Astrocyte (in vitro differentiated cells and primary cell): ENCODE measurements at places on chromosomes 6 and 20. TPM values are rescaled to one million over a fixed set of nuclear protein-coding genes. Genes with fewer than 3 reads are reported as not detected.

GRCh38 chr20:24419786-24420185, 49.6 kb upstream of the SYNDIG1 start:
- no peak for DNase-seq
- H3K27me3 ChIP-seq = peaks cover 4% of the 10 kb centered on the region
- no peak overlapping the region for H3K27ac ChIP-seq
- H3K4me1 ChIP-seq = peaks cover 8% of the 10 kb centered on the region
- no peaks in the 10 kb centered on the region for H3K36me3 ChIP-seq

Gene HLA-G
- total RNA-seq = 0.79 and 0.89 TPM in 2 replicates

Gene KCNK16
- total RNA-seq = not detected in 2 replicates

DNA sequence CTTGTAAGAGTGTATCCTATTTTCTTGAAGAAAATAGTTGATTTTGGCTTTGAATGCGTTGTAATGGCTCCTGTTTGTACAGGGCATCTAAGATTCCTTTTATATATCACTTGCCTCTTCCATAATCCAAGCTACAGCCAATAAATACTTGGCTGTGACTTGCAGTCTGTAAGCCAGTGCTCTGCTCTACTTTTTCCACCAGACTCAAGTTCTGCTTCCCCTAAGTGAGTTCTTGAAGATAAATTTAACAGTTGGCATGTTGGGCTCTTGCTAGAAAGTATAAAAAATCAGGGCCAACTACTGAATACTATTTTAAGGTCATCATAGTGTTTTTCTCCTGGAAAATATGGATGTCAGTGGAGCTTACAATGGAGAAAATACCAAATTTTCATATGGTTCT, 36.5 kb upstream of the SCGN start:
- H3K27me3 ChIP-seq = no peaks in the 10 kb centered on the region
- no peak overlapping the region for H3K4me3 ChIP-seq
- H3K36me3 ChIP-seq = no peaks in the 10 kb centered on the region
- no peaks in the 10 kb centered on the region for H3K4me1 ChIP-seq
- DNase-seq = no peak

DNA sequence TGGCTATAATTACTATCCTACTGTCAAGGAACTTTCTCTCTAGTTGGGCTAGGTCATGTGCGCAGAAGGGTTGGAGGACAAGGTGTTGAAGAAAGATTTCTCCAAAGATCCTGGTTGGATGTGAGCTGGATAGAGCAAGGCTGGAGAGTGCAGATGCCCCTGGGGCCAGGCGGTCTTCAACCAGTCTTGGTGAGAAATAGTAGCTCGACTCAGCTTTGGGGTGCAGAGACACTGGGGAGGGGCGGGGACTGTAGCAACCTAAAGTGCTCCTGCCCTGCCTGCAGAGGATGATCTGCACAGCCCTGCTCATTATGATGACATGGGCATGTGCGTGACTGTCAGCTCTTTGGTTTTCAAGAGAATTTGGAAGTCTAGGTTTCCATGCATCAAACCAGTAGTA, 35.9 kb downstream of the PHACTR3 start:
- DNase-seq = no peak
- H3K36me3 ChIP-seq = no peaks in the 10 kb centered on the region
- no peak overlapping the region for H3K4me3 ChIP-seq

DNA sequence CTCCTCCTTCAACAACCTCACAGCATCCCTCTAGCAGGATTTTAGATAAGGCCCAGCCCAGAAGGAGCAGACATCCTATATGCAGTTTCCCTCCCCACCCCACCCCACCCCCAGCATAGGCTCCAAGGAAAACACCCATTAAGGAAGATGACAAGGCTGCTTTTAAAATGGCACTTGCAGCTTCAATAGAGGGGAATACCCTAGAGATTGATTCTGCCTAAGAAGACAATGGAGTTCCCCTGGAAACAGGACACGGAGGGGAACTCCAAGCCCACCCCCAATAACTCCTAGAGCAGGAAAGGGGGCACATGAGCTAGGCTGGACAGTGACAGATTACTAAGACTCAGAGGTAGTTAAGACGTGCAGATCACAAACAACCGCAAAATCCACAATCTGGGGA, 34.7 kb downstream of the CPNE5 start:
- no peak for DNase-seq
- no peak overlapping the region for H3K4me3 ChIP-seq
- H3K36me3 ChIP-seq = no peaks in the 10 kb centered on the region
- H3K27me3 ChIP-seq = peaks cover 13% of the 10 kb centered on the region
- no peak overlapping the region for H3K27ac ChIP-seq
- no peaks in the 10 kb centered on the region for H3K4me1 ChIP-seq

Gene VWA7
- total RNA-seq = 0.54 and 0.94 TPM in 2 replicates

Gene ANKEF1
- 2.6 and 3.4 TPM in 2 replicates for total RNA-seq

- H3K36me3 ChIP-seq = no peaks in the 10 kb centered on the region
- DNase-seq = no peak
- no peak overlapping the region for H3K27ac ChIP-seq
- no peaks in the 10 kb centered on the region for H3K27me3 ChIP-seq
- H3K4me1 ChIP-seq = no peaks in the 10 kb centered on the region
- H3K4me3 ChIP-seq = no peak overlapping the region
Measured at GRCh38 chr6:169898788-169899480, 147.5 kb downstream of the ERMARD start.

DNA sequence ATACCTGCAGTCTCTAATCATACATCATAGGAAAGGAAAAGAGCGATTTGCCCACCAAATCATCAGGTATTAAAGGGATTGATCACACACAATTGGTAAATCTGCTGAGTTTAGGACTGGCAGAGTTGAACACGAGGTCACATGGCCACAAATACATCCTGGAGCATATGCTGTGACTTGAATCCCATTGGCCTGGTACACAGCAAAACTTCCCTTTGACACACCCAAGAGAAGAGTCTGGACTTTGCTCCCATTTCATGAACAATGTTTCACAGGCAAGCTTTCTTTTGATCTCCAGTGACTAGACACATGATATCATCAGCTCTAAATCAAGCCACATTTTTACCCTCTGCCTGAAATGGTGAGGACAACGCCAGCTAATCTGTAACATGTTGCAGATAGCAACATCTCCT, 117.9 kb downstream of the ISM1 start:
- no peak for DNase-seq
- H3K27me3 ChIP-seq = no peaks in the 10 kb centered on the region
- no peak overlapping the region for H3K27ac ChIP-seq
- no peaks in the 10 kb centered on the region for H3K4me1 ChIP-seq
- no peak overlapping the region for H3K4me3 ChIP-seq
- H3K36me3 ChIP-seq = no peaks in the 10 kb centered on the region

DNA sequence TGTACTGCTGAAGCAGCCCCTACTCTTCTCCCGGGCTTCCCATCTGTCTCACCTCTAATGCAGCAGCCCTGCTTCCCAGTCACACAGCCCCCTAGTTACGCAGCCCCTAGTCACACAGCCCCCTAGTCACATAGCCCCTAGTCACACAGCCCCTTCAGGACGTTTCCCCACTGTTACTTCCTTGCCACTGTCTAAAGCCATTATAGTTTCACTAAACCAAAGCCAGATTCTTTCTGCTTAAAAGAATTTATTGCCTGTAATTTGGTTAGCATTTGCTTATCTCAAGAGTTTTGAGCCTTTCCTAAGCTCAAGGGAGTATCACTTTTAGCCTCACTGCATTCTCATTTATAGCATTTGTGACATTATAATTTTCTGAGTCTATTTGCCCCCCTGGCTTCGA, 127.9 kb downstream of the LMBRD1 start:
- H3K27ac ChIP-seq = no peak overlapping the region
- H3K36me3 ChIP-seq = no peaks in the 10 kb centered on the region
- no peak for DNase-seq

DNA sequence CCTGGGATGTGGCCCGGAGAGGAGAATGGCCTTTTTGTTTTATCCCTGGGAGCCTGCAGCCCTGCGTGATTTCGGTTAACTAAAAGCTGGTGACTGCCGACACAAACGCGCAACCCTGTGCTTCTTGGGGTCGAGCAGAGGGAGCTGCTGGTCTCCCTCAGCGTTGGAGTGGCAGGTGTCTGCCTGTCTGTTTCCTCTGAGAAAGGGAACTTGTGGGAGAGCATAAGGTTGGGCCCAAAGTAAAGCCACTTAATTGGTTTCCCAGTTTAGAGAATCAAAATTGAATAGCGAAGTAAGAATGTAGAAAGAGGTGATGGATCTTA, 500 bp downstream of the LTV1 start:
- no peaks in the 10 kb centered on the region for H3K27me3 ChIP-seq
- peak overlapping the region; percentile 93 for H3K27ac ChIP-seq
- peaks cover 39% of the 10 kb centered on the region for H3K36me3 ChIP-seq
- no peak for DNase-seq
- peaks cover 9% of the 10 kb centered on the region for H3K4me1 ChIP-seq

Gene CAP2
- 49.1 and 55.3 TPM in 2 replicates for total RNA-seq

GRCh38 chr6:123849406-123849805, 45.7 kb downstream of the NKAIN2 start:
- H3K27me3 ChIP-seq = no peaks in the 10 kb centered on the region
- H3K36me3 ChIP-seq = no peaks in the 10 kb centered on the region
- H3K4me1 ChIP-seq = no peaks in the 10 kb centered on the region

DNA sequence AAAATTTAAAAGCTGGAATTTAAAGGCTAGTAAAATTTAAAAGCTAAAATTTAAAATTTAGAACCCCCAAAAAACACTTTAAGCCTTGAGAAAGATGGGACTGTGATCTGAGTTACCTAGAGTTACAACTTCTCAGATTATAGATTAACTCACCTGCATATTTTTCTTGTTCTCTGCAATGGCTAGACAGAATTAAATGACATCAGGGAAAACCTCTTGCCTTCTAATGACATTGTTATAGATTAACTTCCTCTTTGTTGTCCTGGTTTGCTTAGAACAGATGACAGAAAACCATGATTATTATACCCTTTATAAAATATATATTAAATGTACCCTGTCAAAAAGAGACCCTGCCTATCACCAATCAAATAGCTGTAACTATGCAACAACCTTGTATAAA, 56.4 kb downstream of the TRDN start:
- no peaks in the 10 kb centered on the region for H3K36me3 ChIP-seq
- H3K27me3 ChIP-seq = no peaks in the 10 kb centered on the region
- no peak overlapping the region for H3K27ac ChIP-seq
- no peak overlapping the region for H3K4me3 ChIP-seq

DNA sequence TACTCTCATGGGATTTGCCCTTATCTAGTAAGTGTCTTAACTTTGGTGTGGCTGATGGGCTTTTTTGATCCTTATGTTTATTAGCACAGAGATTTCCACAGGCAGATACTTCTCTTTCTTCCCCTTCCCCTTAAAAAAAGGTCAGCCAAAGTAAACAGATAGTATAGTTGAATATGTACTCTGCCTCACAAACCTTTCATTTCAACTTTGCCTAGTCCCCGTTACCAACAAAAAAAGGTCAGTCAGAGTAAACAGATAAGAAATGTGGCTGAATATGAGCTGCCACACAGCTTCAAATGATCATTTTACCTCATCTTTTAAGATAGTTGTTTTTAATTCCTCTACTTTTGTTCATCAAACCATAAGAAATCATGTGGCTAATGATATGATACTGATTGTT, 34.1 kb upstream of the SLC35D3 start:
- no peaks in the 10 kb centered on the region for H3K27me3 ChIP-seq
- H3K27ac ChIP-seq = no peak overlapping the region
- no peaks in the 10 kb centered on the region for H3K36me3 ChIP-seq
- H3K4me3 ChIP-seq = no peak overlapping the region

Gene HLA-DPB1
- 2.7 and 3.4 TPM in 2 replicates for total RNA-seq

- no peak overlapping the region for H3K4me3 ChIP-seq
- no peak for DNase-seq
- no peak overlapping the region for H3K27ac ChIP-seq
- peaks cover 20% of the 10 kb centered on the region for H3K36me3 ChIP-seq
- H3K27me3 ChIP-seq = no peaks in the 10 kb centered on the region
Measured at GRCh38 chr20:31943052-31943471, 8.8 kb downstream of the PDRG1 start.

DNA sequence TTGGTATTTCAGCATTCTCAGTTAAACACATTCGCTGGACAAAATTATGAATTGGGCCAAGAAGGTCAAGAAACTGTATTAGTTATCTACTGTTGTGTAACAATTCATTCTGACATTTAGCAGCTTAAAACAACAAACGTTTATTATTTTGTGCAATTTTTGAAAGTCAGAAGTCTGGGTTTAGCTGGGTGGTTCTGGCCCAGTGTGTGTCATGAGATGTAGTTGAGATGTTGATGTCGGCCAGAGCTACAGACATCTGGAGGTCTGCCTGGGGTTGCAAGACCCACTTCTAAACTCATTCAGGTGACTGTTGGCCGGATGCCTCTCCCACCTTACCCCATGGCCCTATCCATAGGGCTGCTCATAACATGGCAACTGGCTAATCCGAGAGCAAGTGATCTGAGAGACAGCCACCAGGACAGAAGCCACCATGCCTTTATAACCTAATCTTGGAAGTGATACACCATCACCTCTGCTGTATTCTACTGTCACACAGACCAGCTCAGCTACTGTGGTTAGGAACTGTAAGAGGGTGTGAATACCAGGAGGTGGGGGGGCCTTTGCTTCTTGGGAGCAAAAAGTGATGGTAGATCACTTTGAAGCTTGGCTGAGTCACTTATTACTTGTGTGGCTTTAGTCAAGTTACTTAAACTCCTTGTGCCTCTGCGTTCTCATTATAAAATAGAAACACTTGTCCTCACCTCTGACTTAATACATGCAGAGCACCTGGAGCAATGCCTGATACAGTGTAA, 217.0 kb upstream of the MYLIP start:
- no peaks in the 10 kb centered on the region for H3K36me3 ChIP-seq
- H3K4me1 ChIP-seq = no peaks in the 10 kb centered on the region
- H3K27ac ChIP-seq = no peak overlapping the region
- no peaks in the 10 kb centered on the region for H3K27me3 ChIP-seq

DNA sequence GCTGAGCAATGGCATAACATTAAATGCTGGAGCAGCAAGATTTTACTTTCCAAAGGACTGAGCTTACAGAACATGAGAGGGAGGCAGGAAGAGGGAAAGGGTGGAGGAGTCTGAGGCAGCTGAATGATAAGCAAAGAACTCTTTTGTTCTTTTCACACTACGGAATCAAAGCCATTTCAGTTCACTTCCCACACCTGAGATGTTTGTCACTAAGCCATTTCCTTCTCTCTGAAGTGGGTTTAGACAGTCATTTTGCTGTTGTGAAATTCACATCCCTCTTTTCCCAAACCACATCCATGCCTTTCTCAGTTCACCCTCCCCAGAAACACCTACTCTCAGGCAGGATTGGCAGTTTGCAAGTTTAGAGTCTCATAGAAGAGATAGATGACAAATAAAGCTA, 267.9 kb downstream of the ADGRG6 start:
- H3K4me3 ChIP-seq = no peak overlapping the region
- peak overlapping the region; percentile 88 for H3K27ac ChIP-seq
- H3K4me1 ChIP-seq = peaks cover 28% of the 10 kb centered on the region
- no peaks in the 10 kb centered on the region for H3K27me3 ChIP-seq

DNA sequence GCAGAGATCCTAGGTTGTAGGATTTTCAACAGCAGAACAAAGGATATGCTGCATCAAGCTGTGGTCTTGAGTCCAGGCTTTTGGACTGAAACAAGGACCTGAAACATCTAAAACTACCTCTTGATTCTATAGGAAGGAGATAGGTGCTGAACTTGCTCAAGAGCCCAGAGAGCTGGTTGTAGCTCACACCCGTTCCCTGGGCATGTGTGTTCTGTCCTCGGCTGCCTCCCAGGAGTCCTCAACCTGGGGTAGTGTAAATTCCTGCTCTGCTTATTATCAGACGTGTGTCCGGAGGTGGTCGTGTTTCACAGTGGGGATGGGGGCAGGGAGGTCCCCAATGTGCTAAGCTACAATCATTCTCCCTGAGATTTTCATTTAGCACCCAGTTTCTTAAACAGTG, 4.8 kb downstream of the NOP56 start:
- H3K36me3 ChIP-seq = peaks cover 65% of the 10 kb centered on the region
- no peaks in the 10 kb centered on the region for H3K27me3 ChIP-seq
- DNase-seq = no peak
- H3K4me3 ChIP-seq = no peak overlapping the region
